Immature natural killer cell (primary cell): ENCODE measurements at places on chromosomes 1 and 21. TPM values are rescaled to one million over a fixed set of nuclear protein-coding genes. Genes with fewer than 3 reads are reported as not detected.

GBP6 gene
- polyA plus RNA-seq = 0.17 TPM

GRCh38 chr1:14476170-14476955, 122.1 kb upstream of the KAZN start:
- DNase-seq = no peak

C1QA gene
- polyA plus RNA-seq = not detected

DNA sequence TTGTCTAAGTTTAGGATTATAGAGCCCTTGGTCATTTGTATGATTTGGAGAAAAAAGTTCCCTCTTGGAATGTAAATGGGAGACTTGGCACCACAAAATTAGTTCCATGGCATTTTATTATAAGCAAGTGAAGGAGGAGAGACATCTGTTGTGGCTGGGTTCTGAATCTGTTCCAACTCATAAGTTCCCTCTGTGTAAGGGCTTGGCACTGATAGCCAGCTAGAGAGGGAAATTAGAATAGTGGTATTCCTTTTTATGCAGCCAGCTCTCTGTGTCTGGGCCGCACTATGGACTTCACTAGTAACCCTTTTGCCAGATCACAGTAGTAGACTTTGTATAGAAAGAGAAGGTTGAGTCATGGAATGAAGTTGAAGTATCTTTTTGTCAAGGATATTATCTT, 31.1 kb downstream of the GNAI3 start:
- DNase-seq = no peak

- DNase-seq = no peak
Observed at GRCh38 chr1:229336345-229336744, 6.5 kb downstream of the CCSAP start.

DNA sequence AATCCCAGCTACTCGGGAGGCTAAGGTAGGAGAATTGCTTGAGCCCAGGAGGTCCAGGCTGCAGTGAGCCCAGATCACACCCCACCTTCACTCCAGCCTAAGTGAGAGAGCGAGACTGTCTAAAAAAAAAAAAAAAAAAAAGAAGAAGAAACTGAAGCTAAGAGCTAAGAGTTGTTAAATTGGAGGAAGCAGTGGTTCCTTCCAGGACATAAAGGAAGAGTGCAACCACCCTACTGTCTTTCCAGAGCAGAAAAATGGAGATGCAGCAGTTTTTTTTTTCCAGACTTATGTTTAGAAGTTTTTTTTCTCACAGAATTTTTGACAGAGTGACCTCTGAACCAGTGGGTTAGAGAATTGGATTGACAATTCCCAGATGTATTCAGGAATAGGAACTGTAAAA, 88.7 kb downstream of the HLX start:
- DNase-seq = no peak

- DNase-seq = no peak
Observed at GRCh38 chr1:115624859-115625258, 16.9 kb upstream of the VANGL1 start.

- no peak for DNase-seq
Observed at GRCh38 chr1:108686614-108687313, 5.3 kb upstream of the PRPF38B start.

DNA sequence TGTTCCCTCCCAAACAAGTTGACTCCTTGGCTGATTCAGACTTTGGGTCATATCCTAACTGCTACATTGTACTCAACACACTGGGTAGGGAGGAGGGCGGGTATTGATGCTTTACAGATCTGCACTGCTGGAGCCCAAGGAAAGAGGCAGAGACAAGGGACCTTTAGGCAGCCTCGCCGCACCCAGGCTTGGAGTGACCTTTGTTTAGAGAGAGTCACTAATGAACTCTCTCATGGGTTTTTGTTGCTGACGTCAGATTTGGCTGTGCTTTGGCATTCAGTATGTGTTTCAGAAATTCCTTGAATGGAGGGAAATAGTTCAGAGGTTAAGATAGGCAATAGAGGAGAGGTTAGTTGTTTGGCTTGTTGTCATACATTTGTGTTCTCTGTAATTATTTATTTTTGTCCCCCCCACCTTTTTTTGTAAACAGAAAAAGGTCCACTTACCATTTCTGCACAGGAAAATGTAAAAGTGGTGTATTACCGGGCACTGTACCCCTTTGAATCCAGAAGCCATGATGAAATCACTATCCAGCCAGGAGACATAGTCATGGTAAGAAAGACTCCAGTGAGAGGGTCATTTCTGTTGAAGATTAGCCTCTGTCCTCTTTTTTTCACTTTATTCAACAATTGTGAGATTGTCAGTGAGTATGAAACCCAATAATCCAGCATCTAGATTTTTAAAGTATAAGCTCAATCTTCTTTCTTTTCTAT, 116.1 kb downstream of the ATP5PO start:
- DNase-seq = no peak
